HAP-1 (cell line): ENCODE measurements at places on chromosomes 13 and 19.

DNA sequence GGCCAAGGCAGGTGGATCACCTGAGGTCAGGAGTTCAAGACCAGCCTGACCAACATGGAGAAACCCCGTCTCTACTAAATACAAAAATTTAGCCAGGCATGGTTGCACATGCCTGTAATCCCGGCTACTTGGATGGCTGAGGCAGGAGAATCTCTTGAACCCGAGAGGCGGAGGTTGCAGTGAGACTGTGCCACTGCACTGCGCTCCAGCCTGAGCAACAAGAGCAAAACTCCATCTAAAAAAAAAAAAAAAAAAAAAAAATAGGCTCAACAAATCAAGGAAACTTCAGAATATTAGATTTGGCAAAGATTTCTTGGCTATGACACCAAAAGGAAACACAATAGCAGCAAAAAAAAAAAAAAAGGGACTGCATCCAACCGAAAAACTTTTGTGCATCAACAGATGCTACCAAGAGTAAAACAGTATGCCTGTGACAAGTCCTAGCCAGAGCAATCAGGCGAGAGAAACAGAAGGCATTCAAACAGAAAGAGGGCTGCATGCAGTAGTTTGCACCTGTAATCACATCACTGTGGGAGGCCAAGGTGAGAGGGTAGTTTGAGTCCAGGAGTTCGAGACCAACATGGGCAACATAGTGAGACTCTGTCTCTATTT, 23.8 kb downstream of the ZNF160 start:
- DNase-seq, result no peak

- no peak for DNase-seq
These were observed 254.4 kb upstream of the KLF12 start for GRCh38 chr13:74388626-74389025.

DNA sequence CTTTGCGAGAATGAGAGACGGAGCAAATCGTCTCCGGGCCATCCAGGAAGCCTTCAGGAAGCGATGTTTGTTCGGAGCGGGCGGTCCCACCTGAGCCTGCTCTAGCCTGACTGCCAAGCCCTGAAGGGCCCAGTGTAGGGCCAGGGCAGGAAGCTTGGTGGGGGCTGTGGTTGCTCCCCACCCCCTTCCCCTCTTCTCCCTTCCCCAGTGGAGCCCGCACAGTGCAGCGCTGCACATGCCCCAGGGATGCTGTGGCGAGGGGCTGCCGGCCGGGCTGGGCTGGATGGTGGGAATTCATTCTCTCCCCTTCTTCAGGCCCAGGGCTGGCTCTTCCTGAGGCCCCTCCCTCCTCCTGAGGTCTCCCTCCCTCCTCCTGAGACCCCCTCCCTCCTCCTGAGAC, 7.1 kb upstream of the GRTP1 start:
- no peak for DNase-seq

GRCh38 chr19:8395621-8396082, 5.5 kb downstream of the RAB11B start:
- DNase-seq, result no peak

DNA sequence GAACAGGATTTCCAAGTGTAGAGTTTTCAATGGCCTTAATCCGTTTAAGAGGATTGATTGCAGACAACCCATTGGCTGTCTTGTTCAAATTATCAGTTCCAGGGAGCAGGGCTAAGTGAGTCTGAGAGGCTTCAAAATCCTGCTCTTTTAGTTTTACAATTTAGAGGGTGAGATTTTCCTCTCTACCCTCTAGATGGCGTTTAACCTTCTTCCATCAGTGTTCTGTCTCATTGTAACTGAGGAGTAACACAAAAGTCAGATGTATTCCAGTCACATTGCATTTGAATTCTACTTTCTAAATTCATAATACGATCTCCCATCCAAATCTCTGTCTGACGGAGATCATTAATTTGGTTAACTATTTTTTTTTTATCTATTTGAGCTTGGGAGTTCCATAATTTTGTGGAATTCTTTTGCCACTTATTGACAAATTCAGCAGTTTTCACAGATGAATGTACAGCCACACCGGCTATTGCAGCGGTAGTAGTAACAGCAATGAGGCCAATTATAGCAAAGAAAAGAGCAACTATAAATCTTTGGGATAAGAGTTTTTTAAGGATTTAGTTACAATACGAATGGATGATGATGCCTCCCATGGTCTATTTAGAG, 7.8 kb upstream of the C19orf84 start:
- peak; percentile 48 for DNase-seq

DNA sequence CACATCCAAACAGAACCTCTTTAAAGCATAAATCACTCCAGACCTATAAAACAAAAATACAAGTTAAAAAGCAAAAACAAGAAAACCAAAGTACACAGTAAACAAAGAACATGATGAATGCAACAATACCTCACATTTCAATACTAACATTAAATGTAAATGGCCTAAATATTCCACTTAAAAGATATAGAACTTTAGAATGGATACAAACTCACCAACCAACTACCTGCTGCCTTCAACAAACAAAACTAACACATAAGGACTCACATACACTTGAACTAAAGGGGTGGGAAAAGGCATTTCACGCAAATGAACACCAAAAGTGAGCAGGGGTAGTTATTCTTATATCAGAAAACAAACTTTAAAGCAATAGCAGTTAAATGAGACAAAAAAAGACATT, 44.9 kb upstream of the PABPC3 start:
- no peak for DNase-seq

GRCh38 chr13:109447667-109448066, 338.7 kb downstream of the IRS2 start:
- no peak for DNase-seq

- no peak for DNase-seq
These were observed 7.5 kb upstream of the OR10H5 start for GRCh38 chr19:15779756-15780476.

GRCh38 chr13:112204346-112205327, 137.7 kb downstream of the SOX1 start:
- no peak for DNase-seq

DNA sequence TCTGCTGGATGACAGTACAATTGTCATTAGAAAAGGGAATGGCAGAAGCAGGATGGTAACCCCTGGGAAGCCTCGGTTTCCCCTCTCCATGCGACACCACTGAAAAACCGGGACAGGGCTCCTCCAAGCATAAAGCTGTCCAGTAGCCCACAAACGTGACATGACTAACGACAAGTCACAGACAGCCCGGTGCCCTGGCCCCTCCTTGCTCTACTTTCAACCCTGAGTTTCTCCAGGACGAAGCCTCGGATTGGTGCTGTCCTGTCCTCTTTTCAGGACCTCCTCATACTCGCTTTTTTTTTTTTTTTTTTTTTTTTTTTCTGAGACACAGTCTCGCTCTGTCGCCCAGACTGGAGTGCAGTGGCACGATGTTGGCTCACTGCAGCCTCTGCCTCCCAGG, 16.3 kb downstream of the DPP9 start:
- DNase-seq, result no peak

GRCh38 chr13:41177616-41178015, 16.8 kb downstream of the KBTBD7 start:
- DNase-seq, result no peak

- DNase-seq, result no peak
These were observed 62.8 kb downstream of the ARHGEF7 start for GRCh38 chr13:111177921-111178320.

- peak; percentile 51 for DNase-seq
These were observed 587 bp downstream of the TMEM238 start for GRCh38 chr19:55383279-55384130.

GRCh38 chr19:4987256-4987655, 18.3 kb downstream of the KDM4B start:
- DNase-seq, result no peak

DNA sequence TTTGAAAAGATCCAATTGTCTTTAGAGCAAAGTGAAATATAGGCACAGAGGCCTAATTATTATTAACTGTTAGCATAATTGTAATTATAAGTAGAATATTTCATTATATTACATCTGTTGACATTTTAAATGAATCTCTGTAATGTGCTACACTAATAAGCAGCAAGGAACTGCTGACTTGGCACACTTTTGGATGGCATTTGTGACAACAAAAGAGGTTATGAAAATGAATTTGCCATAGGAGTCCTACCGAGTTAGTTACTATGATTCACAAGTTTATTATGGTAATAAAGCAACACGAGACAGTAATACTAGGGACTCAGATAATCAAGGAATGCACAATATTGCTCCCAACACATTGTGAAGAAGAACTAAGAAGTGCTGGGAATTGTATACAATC, 213.8 kb upstream of the PCDH9 start:
- DNase-seq, result no peak

GRCh38 chr19:49680421-49681351, 3.6 kb downstream of the PRMT1 start:
- DNase-seq, result peak; percentile 82

DNA sequence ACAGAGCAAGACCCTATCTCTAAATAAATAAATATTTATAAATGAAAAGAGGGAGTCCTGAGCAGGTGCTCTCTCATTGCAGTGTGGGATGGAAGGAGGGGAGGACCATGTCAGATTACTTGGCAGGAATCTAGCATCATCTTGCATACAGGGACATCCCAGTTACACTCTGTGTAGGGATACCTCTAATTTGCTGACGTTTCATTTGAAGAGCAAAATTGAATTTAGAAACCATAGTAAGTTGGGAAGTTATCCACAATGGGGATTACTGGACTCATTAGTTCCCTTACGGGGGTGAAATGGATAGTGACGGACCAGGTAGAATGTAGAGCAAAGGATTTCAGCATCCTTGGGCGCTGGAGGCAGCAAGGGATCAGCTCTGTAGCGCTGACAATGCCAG, 52.1 kb downstream of the ARHGEF18 start:
- DNase-seq, result no peak

- no peak for DNase-seq
These were observed 9.1 kb upstream of the MCF2L start for GRCh38 chr13:112959701-112960542.

DNA sequence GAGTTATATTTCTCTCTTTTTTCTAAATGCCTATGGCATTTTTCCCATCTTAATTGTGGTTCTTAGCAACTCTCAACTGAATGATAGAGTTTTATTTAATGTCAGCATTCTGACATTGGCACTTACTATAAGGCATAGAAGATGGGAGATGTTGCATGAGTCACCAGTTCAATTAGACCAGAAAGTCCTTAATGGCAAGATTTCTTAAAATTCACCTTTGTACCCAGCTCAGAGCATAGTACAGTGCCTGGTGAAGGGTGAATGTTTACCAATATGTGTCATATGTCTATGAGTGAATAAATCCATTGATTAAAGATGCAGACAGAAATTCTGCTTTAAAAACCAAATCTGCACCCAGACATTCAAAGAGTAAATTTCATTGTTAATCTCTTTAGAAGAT, 526.9 kb downstream of the EFNB2 start:
- DNase-seq, result no peak

- no peak for DNase-seq
These were observed 952.0 kb downstream of the SLITRK5 start for GRCh38 chr13:88623150-88623549.

DNA sequence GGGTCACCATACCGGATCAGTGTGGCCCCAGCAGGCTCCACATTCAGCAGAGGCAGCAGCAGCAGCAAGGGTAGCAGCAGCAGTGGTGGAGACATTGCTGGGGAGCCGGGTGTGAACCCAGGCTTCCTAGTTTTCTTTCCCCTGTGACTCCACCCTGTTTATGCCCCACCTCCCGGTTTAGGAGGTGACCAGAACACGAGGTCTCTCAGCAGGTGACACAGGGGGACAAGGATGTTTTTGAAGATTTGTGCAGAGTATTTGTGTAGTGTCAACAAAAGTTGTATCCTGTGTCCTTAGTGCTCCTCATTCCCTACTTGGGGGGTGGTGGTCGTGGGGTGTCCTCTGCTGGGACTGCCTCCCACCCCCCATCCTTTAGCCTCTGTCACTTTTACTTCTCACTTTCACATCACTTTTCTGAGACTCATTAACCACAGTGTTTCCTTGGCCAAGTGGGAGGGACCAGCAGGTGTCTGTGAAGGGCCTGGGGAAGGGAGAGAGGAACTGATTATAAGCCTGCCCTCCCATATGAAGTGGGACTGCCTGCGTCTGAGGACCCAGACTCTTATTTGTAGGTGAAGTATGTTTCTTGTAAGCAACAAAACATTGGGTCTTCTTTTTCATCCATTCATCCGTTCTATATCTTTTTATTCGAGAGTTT, 15.6 kb upstream of the KCNC3 start:
- no peak for DNase-seq

DNA sequence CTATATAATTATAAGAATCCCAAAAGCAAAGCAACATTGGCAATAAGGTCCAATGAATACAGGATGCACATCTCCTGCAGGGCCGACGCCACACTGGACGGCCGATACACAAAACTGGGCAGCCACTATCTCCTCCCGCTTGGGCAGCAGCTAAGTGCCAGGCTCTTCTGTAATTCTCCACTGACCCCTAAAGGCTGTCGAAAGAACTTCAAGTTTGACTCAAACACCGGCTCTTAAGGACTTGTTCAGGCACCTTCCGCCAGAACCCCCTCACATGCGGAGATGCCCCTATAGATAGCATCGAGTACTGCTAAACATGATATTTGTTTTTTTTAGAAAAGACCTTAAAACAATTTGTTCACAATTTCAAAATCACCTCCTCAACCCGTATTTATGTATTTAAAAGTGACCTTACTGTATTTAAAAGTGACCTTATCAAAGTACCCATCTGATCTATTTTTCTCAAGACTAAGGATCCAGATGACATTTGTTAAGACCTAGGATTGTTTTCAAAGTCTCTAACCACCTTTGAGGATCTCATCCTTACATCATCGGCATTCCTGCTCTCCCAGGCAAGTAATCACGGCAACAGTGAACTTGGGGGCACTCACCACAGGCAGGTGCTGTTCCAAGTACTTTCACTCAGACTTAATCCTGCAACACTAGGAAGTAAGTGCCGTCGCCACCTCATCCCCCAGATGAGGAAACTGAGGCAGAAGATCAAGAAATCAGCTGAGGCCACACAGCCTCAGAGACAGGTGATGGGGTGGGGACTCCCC, 77.8 kb downstream of the TUBGCP3 start:
- peak; percentile 53 for DNase-seq

GRCh38 chr19:2560369-2560768, 84.4 kb downstream of the GADD45B start:
- DNase-seq, result no peak

DNA sequence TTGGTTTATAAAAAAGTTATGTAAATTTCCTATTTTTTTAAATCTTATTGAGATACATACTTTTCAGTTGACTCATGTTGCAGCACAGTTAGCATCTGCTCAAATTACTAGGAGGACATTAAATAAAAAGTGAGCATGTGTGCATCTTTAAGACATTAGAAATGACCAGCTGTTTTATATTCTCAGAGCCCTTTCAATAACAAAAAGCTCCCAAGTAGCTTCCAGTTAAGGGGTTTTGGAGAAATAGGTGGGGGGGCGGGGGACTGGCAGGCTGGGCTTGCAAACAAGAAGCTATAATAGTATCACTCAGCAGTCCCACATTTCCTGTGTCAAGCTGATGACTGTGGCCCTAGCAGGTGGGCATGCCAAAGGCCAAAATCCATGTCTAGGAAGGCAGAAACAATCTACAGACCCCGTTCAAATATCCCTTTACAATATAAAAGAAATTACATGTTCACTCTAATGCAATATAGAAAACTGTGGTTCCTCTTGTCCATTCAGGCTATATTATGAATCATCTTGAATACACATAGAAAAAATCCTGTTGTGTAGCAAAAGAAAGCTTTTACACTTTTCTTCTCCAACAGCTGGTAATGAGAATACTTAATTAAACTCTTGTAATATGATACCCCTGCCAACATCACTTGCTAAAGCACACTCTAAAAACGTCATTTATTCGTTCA, 1713.2 kb upstream of the SLC10A2 start:
- no peak for DNase-seq

GRCh38 chr13:31008400-31009115, 76.1 kb downstream of the TEX26 start:
- no peak for DNase-seq

- DNase-seq, result no peak
These were observed 7.5 kb upstream of the B3GLCT start for GRCh38 chr13:31192306-31192705.
